ENCODE measurements at places on chromosomes 3 and 15. TPM values are rescaled to one million over a fixed set of nuclear protein-coding genes. Genes with fewer than 3 reads are reported as not detected.

- peak; percentile 54 for DNase-seq
Measured at GRCh38 chr3:177574222-177574856, 377.1 kb upstream of the TBL1XR1 start.

DNA sequence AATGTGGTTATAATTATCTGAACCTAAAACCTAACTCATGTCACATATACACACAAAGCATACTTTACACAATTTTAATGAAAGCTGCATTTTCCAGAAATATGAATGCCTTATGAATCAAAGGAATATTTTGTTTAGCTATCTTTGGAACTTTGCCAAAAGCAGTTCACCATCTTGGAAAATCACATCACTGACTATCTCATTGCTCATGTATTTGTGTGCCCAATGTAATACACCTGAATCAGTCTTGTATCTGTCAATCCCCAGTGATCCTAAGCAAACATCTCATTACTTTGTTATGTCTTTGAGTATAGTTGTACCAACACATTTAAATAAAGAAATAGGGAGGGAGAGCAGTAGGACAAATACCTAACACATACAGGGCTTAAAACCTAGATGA, 15.6 kb upstream of the CD47 start:
- no peak for DNase-seq

The WDR53 gene
- polyA plus RNA-seq, result 18.7 TPM

DNA sequence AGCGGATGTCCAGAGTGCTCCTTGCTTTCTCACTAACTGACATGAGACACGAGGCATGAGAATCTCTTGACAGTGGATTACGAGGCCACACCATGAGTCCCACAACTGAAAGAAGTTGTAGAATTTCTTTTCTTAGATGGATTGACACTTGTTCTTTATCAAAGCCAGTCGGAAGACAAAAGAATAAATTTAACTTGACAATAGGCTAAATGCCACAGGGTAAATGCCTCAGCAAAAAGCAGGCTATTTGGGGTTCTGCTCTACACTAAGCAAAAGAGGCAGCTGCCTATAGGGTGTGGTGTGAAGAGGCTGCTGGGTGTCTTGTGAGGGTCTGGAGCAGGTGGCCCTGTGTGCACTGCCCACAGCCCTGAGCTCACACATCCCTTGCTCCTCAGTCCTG, 135.1 kb upstream of the SEMA6D start:
- no peak for DNase-seq

The TWF2 gene
- 35.6 TPM for polyA plus RNA-seq

GRCh38 chr15:48761393-48762158, 49.3 kb downstream of the CEP152 start:
- DNase-seq, result no peak

DNA sequence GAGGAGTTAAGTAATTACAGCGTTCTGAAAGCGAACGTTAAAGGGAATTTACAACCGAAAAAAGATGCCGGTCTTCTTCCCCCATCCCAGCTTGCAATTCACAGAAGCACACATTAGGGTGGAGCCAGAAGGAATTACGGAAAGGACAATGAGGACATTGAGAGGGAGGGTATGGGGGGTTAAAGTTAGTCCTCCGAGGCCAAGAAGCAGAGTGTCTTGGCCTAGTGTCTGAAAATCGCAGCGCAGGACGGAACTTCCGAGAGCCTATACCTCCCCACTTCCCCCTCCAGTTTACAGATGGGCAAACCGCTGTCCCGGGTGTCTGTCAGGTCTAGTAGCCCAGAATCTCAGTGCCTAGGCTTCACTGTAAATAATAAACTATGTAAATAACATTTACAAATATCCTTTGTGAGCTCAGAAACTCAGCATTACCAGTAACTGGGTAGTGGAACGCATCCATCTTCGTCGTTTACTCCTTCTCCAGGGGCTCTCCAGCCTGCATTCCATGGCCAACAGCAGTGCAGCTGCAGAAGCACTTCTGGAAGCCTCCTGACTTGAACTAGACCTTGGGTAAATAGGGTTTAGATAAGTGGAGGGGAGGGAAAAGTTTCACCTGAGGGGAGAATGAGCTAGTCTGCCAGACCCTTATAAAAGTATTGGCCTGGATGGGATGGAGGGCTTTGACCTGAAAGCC, 922 bp downstream of the ADPRH start:
- no peak for DNase-seq

- no peak for DNase-seq
Measured at GRCh38 chr3:4828279-4829030, 150.8 kb upstream of the BHLHE40 start.

DNA sequence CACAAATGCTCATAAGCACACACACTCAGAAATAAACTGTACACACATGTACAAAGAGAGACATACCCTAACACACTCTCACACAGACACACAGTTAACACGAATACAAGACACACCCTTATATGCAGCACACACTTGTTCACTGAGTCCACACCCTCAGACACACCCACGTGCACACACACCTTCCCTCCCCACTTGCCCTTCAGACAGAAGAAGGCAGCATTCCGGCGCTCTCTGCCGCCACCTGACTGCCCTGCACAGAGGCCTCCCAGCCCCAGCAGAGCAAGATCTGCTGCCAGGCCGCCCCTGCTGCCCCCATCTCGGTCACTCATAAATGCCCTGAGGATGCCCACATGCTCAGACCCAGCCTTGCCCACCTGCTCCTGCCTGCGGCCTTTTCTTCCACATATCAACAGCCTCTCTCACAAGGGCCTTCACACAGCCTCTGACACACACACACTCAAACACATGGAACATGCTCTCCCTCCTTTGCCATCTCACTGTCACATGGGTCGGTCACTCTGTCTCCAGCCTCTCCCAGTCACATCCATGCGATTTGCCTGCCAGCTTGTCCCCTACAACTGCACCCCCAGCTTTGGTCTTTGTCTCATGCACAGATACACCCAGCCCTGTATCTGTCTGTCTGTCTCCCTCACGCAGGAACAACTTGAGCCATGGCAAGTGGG, 71.1 kb downstream of the EPHB3 start:
- no peak for DNase-seq

GRCh38 chr3:177571271-177571943, 374.1 kb upstream of the TBL1XR1 start:
- DNase-seq, result no peak

GRCh38 chr3:30724863-30725262, 118.5 kb downstream of the TGFBR2 start:
- DNase-seq, result no peak

- no peak for DNase-seq
Measured at GRCh38 chr3:71425491-71426071, 157.9 kb downstream of the FOXP1 start.

DNA sequence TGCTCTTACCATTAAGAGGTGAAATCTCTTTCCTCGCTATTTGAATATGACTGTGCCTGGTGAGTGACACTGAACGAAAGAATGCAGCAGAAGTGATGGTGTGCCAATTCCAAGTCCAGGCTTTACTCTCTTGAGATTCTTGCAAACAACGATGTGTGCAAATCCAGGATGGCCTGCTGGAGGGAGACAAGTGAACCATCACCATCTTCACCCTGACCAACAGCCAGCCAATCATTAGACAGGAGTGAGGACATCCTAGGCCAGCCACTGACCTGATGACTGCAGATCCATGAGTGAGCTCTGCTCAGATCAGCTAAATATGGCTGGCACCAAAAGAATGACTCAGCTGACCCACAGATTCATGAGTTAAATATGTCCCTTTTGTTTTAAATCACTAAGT, 878.0 kb downstream of the PDCD6IP start:
- no peak for DNase-seq

The FGF7 gene
- 16.3 TPM for polyA plus RNA-seq

The POMGNT2 gene
- 24.4 TPM for polyA plus RNA-seq

GRCh38 chr3:13054341-13055285, 18.6 kb downstream of the IQSEC1 start:
- DNase-seq, result no peak

The PIERCE2 gene
- 5.9 TPM for polyA plus RNA-seq

DNA sequence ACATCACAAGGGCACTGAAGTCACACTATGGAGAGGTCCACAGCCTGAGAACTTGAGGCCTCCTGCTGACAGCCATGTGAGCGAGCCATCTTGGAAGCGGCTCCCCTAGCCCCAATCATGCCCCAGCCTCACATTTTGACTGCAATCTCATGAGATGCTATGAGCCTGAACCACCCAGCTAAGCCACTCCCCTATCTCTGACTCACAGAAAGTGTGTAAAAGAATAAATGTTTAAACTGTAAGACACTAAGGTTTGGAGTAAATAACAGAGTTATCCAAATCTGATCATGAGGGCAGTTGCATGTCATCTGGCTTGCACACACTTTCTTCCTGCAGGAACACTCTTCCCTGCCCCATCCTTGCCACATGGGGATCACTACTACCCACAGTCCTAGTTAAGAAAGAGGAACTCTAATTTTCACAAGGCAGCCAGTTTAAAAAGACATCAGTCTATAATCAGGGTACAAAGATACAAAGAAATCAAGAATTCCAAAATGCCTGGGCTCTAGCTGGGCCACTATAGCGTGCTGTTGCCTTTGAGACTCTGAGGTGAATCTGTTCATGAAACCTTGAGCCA, 494.2 kb downstream of the FOXP1 start:
- DNase-seq, result no peak

- DNase-seq, result no peak
Measured at GRCh38 chr3:156160647-156161046, 40.3 kb downstream of the KCNAB1 start.

The SLC28A1 gene
- 5.5 TPM for polyA plus RNA-seq

DNA sequence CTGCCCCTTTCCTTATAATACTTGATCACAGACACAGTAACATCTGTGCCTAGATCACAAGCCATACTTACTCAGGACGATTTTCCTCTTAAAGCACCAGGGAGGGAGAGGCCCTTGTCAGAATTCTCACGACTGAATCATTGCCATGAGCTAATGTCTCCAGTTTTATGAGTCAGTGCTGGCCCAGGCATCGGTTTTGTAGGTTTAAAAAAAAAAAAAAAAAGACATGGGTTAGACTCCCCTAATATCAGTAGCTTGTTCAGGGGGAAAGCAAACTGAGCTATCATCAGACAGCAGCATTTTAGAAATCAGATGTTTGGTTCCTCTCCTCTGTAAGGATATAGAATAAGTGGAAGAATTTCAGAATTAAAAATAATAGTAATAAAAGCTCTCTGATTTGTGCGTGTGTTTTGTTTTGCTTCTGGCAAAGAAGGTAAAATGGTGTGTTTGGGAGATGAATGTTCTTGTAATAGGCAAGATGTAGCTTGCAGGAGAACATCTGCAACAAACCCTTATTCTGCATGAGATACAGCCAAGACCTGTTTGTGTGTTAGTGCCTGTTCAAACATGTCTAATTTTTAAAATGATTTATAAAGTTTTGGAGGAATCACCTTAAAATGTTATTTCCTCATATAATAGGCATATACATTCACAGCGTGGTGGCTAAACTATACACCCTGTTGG, 193.6 kb downstream of the TP63 start:
- DNase-seq, result no peak

DNA sequence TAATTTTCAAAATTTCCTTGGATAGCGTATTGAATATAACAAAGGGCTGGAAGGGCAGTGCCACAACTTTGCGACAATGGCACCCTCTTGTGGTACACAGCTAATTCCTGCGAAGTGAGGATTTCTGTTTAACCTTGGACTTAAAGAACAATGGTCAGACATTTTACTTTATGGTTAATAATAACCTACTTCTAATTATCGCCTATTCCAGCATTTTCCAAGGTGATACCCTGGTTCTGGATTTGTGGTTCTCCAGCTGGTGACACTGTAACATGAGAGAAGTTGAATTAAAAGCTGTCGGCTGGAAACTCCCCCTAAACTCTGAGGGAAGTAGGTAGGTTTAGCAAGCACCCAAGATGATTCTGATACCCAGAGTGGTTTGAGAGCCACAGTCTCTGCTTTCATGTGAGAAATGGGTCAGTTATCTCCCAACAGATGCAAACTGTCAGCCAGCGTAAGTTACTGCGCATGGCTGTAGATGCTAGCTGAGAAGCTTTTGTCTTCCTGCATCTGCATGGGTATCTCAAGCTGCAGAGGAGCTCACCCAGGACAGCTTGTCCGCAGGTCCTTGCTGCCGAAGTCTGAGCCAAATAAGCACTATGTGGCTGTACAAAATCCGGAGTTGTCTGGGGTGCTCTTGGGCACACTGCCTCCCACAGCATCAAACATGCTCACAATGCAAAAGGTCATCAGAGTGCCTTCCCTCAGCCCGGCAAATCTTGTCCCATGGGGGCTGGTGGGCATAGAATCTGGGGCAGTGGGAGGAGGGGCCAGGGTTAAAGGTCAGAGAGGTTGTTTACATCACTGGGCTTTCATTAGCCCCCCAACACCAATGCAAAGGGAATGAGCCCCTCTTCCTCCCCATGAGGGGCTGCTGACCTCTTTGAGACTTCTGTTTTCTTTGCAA, 6.6 kb upstream of the CHSY1 start:
- DNase-seq, result peak; percentile 74

- DNase-seq, result no peak
Measured at GRCh38 chr3:10337323-10338163, 16.6 kb upstream of the SEC13 start.

DNA sequence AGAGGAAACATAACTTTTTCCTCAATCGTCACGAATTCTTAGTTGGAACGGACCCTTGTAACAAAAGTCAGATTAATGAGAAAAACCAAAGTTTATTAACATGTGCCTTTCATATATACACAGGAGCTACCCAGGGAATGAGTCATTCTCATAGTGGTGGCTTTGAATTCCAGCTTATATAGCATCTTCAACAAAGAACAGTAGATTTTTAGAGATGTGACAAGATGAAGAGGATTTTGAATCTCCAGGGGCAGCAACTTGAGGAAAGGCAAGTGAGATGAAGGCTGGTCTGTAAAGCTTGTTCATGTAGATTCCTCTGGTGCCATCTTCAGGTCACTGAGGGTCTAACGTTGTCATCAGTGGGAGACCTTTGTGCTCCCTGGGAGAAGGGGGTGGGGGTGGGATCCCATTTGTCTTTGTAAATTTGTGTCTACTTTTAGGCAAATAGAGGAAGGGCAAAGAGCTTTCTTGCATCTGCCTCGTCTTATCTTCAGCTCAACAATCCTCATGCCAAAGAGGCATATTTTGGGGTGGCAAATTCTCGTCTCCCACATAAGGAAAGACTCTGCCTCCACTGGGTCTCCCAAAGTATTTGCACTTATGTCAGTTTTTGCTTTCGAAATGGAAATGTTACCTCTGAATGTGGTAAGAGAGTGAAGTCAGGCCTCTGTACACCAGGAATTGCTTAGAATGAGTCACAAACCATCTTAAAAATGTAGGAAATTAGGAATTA, 29.5 kb downstream of the CLEC3B start:
- DNase-seq, result no peak

The MED12L gene
- 1.6 TPM for polyA plus RNA-seq

The TRMT10C gene
- polyA plus RNA-seq, result 38.6 TPM

Measured in left renal cortex interstitium (tissue), 4 donors.